H9 (cell line): ENCODE measurements at places on chromosomes 3 and 15. TPM values are rescaled to one million over a fixed set of nuclear protein-coding genes. Genes with fewer than 3 reads are reported as not detected.

- peak; percentile 60 for DNase-seq
- H3K36me3 ChIP-seq = peaks cover 5% of the 10 kb centered on the region; the same call in 1 of the 3 replicates
- H3K4me1 ChIP-seq = peaks cover 33% of the 10 kb centered on the region; the same call in 1 of the 2 replicates
Measured at GRCh38 chr3:184911570-184911969, 99.6 kb downstream of the VPS8 start.

- H3K4me3 ChIP-seq = no peak overlapping the region
- no peak for DNase-seq
- no peak overlapping the region for H3K27ac ChIP-seq
- peaks cover 6% of the 10 kb centered on the region for H3K36me3 ChIP-seq
- H3K4me1 ChIP-seq = no peaks in the 10 kb centered on the region
Measured at GRCh38 chr3:31772758-31773473, 208.1 kb downstream of the OSBPL10 start.

DNA sequence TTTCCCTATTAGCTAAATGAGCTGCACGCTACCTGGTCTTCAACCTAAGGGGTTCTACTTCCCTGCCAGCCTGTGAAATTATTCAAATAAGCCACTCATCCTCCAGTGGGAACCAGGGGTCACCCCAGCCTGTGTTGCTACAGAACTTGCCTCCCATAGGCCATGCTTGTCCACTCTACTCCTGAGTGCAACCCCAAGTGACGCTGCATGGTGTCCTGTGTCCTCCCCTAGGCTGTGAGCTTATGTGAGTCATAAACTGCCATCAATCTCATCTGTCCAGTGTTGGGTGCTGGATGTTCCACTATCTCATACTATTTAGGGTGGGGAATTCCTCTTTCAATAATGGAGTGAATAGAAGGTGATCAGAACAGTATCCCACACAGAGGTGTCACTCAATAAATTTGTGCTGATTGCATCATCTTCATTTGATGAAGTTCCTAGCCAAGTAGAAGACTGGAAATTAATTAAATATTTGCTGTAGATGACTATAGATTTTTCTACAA lies 49.8 kb upstream of the SSR3 start:
- no peak overlapping the region for H3K4me3 ChIP-seq
- DNase-seq = no peak
- no peaks in the 10 kb centered on the region for H3K27me3 ChIP-seq
- H3K36me3 ChIP-seq = no peaks in the 10 kb centered on the region

DNA sequence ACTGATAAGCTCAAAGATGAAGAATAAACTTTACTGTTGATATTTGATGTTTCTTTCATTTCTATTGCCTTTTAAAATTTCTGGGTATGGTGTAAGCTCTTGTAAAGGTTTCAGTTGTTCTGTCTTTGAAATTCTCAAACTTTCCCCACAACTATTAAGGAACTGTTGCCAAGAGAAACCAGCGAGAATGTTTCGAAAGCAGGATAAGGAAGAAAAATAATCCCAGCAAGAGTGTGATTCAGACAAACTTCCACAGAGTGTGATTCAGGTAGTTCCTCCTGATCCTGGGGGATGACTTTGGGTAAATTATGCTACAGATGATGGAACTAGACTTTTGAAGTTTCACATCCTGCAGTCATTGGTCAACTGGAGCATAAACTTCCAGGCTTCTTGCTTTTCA lies 632.0 kb downstream of the NSUN3 start:
- H3K27me3 ChIP-seq = no peaks in the 10 kb centered on the region
- H3K36me3 ChIP-seq = no peaks in the 10 kb centered on the region
- no peak for DNase-seq
- H3K4me3 ChIP-seq = no peak overlapping the region
- H3K27ac ChIP-seq = no peak overlapping the region
- H3K4me1 ChIP-seq = no peaks in the 10 kb centered on the region

The CCRL2 gene
- total RNA-seq = not detected in 2 replicates

The LRRC15 gene
- 0.04 and 0.07 TPM in 2 replicates for total RNA-seq

The MASP1 gene
- 1.0 and 1.1 TPM in 2 replicates for total RNA-seq

DNA sequence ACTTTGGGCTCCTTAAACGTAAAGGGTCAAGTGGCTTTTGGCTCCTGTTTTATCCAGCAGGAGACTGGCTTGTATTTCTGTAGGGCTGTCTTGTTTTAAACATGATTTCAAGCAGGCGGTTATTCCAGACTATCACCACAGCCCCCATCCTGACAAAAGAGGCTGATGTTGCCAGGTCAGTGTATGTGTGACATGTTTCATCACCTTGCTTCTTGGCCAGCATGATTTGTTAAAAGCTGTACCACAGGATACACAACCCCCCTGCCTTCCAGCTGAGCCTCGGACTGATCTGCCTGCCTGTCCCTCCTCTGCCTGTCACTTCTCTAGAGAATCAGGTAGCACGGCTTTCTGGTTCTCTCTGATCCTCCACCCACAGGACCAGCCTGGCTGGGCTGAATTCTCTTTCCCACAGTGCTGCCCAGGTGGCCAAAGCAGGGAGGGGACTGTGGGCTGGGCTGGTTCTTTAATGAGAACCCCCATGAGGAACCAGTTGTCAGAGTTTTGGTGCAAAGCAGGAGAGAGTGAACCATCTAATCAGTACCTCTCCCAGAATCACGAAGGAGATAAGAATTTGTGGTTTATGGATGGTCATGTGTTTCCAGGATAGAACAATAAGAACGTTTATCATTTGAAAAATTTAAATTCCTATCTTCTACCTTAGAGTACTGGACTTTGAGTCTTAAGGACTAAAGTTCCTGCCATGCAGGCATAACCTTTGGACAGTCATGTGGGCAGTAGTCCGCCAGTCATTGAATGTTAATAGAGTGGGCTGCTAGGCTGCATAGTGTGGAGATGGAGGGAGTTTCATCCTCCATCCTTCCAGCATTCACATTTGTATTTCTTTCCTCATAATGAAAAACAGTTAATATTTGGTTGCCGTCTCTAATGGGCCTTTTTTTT lies 8.8 kb downstream of the ABHD6 start:
- no peaks in the 10 kb centered on the region for H3K27me3 ChIP-seq
- no peak for DNase-seq
- no peaks in the 10 kb centered on the region for H3K4me1 ChIP-seq
- no peak overlapping the region for H3K27ac ChIP-seq

The REC114 gene
- total RNA-seq = not detected in 2 replicates

The SLC24A5 gene
- not detected in 2 replicates for total RNA-seq
